ENCODE measurements at places on chromosomes 13 and 19.

GRCh38 chr19:15584541-15585115, 30.4 kb upstream of the CYP4F8 start:
- DNase-seq: peak; percentile 80

DNA sequence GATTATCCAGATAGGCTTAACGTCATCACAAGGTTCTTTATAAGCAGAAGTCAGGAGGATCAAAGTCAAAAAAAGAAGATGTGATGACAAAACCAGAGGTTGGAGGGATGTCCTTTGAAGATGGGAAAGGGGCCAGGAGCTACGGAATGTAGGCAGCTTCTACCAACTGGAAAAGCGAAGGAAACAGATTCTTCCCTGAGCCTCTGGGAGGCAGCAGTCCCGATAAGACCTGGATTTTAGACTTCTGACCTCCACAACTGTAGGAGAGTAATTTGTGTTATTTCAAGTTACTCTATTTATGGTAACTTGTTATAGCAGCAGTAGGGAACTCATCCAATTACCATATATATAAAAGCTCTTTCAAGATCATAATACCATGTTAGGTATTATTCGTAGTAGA, 98.8 kb upstream of the MYCBP2 start:
- no peak for DNase-seq

DNA sequence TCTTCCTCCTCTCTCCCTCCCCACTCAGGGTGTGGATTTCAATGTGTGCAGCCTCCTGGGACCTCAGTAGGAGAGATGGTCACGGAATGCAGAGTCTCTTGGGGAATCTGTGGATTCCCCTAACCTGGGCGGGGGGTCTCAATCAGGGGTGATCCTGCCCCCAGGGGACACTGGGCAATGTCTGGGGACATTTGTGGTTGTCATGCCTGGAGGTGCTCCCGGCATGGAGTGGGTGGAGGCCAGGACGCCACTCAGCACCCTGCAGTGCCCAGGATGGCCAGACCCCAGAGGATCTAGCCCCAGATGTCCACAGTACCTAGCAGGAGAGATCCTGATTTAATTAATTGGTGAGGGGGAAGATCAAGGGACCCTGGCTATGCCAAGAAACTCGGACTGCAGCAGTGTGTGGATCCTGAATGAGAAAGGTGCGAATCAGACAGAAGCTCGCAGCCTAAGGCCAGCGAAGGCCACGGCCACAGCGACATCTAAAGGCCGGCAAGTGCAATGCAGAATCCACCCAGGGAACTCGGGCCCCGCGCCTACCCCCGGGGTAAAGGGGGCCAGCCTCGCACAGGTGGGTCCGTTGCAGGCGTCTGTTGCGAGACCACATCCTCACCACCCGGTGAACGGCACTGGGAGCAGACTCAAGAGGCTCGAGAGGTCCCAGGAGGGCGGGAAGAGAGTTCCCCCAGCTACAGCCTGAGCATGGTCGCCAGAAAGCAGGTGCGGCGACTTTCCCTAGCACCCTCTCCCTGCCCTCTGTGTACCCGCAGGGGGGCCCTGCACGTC, 88.8 kb downstream of the GNG7 start:
- DNase-seq: no peak

GRCh38 chr13:36445891-36446351, 13.6 kb downstream of the CCNA1 start:
- DNase-seq: no peak
